ENCODE measurements at places on chromosomes 2 and 18.

DNA sequence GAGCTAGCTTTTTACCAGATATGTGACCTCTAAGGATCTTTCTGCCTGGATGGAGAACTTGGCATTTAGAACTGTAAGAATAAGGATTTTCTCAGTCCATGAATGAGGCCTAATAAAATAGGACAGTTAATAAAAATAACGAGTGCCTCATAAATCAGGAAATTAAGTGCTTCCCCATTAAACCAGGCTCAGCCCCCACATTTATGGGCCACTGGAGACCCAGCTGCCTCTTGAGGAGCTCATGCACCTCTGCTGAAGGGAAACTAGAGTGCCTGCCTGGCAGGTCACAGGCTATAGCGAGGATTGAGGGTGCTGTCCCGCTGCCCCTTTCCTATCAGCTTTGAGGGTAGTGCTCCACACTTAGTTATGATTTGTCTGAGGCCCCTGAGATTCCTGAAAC is 158.0 kb downstream of the ALK start:
- no peak for DNase-seq

- no peak for DNase-seq
Measured at GRCh38 chr2:226874749-226875148, 38.9 kb downstream of the RHBDD1 start.

GRCh38 chr2:41169744-41170143 is 717.9 kb upstream of the SLC8A1 start:
- DNase-seq, result no peak

GRCh38 chr18:48100651-48101165 is 170.2 kb upstream of the SMAD2 start:
- DNase-seq, result no peak

DNA sequence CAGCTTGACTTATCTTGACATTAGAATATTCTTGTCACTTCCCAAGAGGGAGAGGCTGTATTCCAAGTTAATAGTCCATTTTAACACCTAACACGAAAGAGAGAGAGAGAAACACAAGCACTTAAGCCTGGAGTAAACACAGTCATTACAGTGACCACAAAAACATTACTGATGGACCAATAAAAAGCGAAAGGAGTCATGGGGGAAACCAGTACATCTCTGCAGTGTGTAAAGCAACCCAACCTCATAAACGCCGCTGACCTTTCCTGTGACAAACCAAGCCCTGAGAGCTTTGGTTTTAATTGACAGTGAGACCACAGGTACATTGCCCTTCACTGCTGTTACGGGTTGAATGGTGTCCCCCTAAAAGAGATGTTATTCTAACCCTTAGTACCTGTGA is 78.3 kb downstream of the SMAD4 start:
- DNase-seq, result no peak

DNA sequence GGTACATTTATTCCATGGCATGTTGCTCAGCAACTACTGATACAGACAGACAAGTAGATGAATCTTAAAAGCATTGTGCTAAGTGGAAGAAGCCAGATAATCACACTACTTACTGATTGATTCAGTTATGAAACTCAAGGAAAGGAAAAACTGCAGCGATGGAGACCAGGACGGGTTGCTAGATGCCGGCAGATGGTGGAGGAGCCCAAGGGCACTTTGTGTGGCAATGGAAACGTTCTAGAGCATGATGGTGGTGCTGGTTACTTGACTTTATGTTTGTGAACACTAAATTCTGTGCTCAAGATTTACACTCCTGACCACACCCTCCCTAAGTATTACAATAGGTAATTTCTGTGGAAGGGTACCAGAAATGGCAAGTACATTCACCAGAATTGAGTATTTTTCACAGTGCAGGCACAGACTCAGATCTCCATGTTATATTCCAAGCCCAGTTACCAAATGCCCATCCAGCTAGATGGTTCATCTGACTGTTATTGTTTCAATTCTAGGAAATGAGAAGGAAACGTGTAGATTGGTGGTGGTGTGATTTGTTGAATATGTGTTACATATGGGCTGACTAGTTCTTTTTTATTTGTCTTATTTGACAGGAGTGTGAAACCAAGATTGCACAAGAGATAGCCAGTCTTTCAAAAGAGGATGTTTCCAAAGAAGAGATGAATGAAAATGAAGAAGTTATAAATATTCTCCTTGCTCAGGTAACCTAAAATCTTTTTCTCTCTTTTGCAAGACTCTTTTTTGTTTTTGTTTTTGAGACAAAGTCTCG is 55.1 kb downstream of the RALBP1 start:
- DNase-seq, result no peak

- DNase-seq, result no peak
Measured at GRCh38 chr2:15931319-15931890, 8.9 kb upstream of the MYCN start.

GRCh38 chr2:118678985-118679384 is 168.5 kb downstream of the EN1 start:
- no peak for DNase-seq

DNA sequence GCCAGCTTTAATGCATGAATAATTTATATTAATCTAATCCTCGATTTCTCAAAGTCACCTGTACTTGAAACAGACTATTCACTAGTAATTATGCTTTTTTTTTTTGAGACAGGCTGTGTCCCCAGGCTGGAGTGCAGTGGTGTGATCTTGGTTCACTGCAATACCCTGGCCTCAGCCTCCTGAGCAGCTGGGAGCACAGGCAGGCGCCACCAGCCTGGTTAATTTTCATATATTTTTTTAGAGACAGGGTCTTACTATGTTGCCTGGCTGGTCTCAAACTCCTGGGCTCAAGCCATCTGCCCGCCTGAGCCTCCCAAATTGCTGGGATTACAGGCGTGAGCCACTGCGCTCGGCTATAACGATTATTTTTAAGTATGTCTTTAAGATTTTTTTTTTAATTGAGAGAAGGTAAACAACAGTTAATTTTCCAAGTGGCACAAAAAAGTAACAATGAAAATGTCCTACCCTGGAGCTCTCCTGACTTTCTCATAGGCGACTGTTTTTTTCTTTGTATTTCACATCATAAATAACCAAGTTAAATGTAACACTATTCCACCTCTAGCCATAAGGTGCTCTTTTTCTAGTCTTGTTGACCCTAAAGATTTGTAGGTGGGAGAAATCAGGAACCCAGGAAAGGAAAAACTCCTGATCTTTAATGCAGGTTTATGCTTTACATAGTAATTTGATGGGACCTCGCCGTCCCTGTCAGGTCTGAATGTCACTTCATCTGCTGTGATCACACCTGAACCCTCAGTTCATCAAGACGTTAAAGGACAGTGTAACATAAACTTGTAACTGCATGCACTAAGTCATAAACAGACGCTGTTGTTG is 1.3 kb upstream of the ANKRD12 start:
- DNase-seq, result no peak

- DNase-seq, result no peak
Measured at GRCh38 chr2:216696751-216697560, 1.6 kb upstream of the IGFBP5 start.

DNA sequence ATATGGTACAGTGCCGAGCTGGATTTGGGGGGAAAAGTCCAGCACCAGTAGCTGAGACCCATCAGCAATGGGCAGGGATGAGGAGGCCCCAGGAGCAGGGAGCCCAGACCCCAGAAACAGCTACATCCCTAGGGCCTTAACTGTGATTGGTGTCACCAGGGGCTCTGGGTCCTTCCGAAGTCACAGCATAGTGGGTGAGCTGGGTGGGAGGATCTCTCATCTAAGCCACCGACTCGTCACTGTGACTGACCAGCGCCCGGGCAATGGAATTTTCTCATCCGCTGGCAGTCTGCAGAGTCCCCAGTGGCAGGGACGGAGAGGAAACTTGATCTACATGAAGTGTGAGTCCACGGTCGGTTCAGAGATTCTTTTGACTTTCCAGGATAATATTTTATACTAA is 186.5 kb downstream of the SH3BP4 start:
- DNase-seq, result no peak

DNA sequence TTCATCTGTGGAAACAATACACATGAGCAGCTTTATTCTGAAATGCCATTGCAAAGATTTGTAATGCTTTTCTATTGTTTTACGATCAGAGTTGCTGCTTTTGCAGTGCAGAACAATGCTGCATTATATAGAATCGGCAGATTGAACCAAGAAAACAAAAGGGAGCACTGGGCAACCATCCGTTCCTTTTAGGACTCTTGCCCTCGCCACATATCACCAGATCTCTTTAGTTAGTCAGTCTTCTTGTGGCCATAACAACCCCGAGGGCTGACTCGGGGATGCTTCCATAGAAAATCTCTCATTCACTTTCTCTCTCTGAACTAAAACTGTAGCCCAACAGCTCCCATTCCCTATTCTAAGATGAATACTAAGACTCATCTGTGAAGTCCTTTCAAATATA is 340.4 kb downstream of the NRXN1 start:
- no peak for DNase-seq

- no peak for DNase-seq
Measured at GRCh38 chr2:131584940-131585339, 57.3 kb downstream of the CCDC74A start.

- no peak for DNase-seq
Measured at GRCh38 chr2:196263181-196263747, 91.9 kb upstream of the STK17B start.

GRCh38 chr2:144041612-144042011 is 478.3 kb downstream of the ZEB2 start:
- DNase-seq, result no peak

- no peak for DNase-seq
Measured at GRCh38 chr2:25257032-25257552, 84.6 kb downstream of the DNMT3A start.

DNA sequence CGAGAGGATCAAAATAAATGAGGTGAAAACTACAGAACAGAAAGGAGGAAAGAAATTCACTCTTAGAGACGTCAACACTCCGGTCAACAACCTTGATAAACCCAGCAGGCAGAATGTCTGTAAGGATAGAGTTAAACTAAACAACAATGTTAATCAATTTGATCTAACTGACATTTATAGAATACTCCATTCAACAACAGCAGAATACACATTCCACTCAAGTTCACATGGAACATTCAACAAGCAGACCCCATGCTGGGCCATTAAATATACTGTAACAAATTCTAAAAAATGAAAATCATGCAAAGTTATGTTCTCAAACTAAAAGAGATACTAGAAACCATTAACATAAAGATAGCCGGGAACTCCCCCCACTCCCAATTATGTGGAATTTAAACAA is 41.8 kb downstream of the FAM210A start:
- no peak for DNase-seq

GRCh38 chr2:232386490-232386739 is 7.9 kb downstream of the ALPP start:
- DNase-seq, result no peak

- DNase-seq, result no peak
Measured at GRCh38 chr18:8301427-8302172, 307.6 kb upstream of the RAB12 start.

GRCh38 chr2:171651667-171652415 is 35.4 kb upstream of the DYNC1I2 start:
- no peak for DNase-seq
